ENCODE measurements at places on chromosomes 3 and 15. TPM values are rescaled to one million over a fixed set of nuclear protein-coding genes. Genes with fewer than 3 reads are reported as not detected.

- DNase-seq: no peak
Measured at GRCh38 chr3:8201886-8202285, 299.7 kb upstream of the LMCD1 start.

DNA sequence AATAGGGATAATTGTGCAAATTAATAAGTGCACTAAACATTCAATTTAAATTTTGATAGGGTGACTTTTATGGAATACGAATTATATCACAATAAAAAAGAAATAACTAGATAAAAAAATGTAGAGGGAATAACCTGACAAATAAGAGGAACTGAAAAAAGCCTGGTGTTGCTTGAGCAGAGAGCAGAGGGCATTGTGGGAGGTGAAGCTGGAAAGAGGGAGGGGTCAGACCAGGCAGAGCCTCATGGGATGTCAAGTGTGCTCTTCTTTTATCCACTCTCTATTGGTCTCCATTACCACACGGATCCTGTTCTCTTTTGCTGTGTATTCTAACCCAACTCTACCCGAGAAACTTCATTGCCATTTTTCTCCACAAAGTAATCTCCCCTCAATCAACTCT, 264.0 kb upstream of the CRBN start:
- DNase-seq: no peak

- no peak for DNase-seq
Measured at GRCh38 chr3:52347716-52348635, 31.9 kb downstream of the DNAH1 start.

GDPGP1 gene
- 0.86 TPM for total RNA-seq

DNA sequence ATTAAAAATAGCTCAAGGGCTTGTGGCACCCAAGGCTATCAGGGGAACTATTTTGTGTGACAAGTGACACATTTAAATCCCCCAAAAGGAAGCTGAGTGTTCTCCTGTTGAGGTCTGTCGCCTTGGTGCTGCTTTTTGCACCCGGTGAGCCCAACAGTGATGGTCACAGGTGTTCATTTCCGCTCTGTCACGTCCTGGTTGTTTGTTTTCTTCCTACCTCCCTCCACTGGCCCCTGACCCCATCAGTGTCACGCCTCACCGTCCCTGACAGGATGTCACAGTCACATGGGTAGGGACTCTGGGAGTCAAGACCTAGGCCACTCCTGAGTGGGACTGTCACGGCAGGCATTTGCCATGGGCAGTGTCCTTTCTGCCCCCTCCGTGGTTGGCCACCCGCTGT, 11.2 kb downstream of the SLCO3A1 start:
- DNase-seq: no peak

- peak; percentile 35 for DNase-seq
Measured at GRCh38 chr15:44194323-44195150, 534 bp downstream of the FRMD5 start.

DNA sequence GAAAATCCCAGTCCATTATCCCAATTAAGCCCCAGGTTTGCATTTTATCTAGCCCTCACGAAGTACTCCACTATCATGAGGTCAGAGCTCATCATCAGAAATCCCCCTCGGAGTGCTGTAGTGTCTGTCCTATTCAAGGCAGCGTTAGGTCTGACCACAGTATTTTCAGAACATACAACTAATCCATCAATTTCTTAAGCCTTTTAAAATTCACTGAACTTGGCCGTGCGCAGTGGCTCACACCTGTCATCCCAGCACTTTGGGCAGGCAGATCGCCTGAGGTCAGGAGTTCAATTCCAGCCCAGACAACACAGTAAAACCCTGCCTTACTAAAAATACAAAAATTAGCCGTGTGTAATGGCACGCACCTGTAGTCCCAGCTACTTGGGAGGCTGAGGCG, 11.9 kb downstream of the VGLL4 start:
- no peak for DNase-seq

NUSAP1 gene
- total RNA-seq: 169 TPM

MTFMT gene
- total RNA-seq: 17.8 TPM

HRH1 gene
- 5.5 TPM for total RNA-seq

- DNase-seq: no peak
Measured at GRCh38 chr3:58685641-58686040, 19.1 kb upstream of the FAM3D start.

C3orf70 gene
- not detected for total RNA-seq

NLGN1 gene
- total RNA-seq: 10.0 TPM

SPTBN5 gene
- 2.4 TPM for total RNA-seq

RNU5B-1 gene
- total RNA-seq: not detected

DNA sequence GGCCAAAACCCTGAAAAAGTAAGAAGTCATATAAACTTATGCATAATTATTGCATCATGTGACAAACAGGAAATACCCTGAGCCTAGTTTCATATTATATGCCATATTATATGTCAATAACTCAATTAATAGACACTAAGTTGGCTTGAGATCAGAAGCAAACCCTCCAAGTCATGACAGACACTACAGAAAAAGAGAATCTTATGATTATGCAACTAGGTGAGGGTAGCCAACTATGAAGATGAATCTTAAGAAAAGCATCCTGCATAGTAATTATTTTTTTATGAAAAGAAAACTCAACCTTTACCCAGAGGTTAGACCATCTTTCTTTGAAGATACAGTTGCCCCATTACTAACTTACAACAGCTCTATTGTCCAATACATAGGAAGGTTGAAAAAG, 192.4 kb upstream of the VEPH1 start:
- no peak for DNase-seq

MEGF11 gene
- 0.10 TPM for total RNA-seq

DNA sequence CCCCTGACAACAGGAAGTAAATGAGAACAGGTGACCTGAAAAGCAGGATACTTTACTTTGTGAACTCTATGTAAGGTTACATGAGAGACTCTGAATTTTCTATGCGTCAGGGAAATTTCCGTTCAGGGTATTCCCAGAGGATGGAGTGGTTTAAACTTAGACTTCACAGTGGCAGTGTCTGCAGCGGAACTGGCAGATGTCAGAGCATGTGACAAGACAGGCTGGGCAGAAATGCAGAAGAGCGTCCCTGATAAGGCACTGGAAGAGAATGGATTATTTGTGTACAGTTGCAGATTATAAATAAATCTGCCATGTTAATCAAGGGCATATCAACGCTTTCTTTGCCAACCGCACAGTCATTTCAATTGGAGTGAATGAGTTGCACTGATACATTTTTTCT, 598.4 kb upstream of the ZNF717 start:
- no peak for DNase-seq

GRCh38 chr15:90035095-90035839, 34.1 kb downstream of the ZNF710 start:
- no peak for DNase-seq

DNA sequence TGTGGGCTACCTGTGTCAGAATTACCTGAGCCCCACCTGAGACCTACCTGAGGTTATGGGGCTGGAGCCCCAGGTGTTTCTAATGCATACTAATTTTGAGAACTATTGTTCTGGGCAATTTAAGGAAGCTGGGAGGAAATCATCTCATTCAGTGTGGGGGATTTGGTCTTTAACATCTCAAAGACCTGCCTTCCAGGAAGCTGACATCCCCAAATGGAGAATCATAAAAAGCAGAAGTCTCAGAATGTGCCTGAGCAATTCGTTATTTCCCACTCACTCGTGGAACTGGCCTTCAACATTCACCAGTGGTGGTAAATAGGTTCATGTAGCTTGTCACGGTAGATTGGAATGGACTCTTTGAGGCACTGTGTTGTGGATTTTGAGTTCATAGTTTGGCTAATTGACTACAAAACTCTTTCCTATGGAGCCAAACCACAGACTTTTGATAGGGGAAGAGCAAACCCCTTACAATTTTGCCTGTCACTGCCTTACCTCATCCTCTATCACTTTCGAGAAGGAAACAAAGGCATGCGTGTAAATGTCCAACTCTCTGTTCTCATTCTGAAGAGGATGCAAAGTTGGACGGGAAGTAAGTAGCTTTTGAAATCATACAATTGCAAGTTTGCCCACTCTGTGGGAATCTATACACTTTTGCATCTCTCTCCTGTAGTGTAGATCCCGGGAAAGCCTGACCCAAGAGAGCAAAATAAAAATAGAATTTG, 521.0 kb upstream of the MDFIC2 start:
- DNase-seq: no peak

RYR3 gene
- total RNA-seq: not detected

GRCh38 chr3:128293930-128294329, 140.6 kb downstream of the EEFSEC start:
- DNase-seq: no peak

STAC gene
- total RNA-seq: 5.6 TPM

GABRR3 gene
- not detected for total RNA-seq

GRCh38 chr3:141373232-141373631, 4.9 kb downstream of the ZBTB38 start:
- no peak for DNase-seq

SPSB4 gene
- total RNA-seq: 0.23 TPM

DNA sequence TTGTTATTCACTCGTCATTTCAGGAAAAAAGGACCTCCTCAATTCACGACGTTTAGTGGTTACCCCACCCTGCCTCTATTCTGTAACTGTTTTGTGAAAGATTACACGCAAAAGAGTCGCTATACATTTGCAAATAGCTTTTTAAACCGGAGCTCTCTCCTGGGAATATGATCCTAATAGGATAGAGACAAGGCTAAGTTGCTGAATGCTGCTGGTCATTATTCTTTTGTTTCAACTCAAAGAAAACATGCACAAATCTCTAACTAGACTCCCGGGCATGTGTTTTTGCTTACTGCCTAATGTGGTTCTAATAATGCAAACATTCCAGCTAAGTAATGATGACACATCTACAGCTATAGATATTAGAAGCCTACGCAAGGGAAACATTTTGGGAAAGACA, 214.6 kb upstream of the MDFIC2 start:
- no peak for DNase-seq

KCNMB2 gene
- not detected for total RNA-seq

DNA sequence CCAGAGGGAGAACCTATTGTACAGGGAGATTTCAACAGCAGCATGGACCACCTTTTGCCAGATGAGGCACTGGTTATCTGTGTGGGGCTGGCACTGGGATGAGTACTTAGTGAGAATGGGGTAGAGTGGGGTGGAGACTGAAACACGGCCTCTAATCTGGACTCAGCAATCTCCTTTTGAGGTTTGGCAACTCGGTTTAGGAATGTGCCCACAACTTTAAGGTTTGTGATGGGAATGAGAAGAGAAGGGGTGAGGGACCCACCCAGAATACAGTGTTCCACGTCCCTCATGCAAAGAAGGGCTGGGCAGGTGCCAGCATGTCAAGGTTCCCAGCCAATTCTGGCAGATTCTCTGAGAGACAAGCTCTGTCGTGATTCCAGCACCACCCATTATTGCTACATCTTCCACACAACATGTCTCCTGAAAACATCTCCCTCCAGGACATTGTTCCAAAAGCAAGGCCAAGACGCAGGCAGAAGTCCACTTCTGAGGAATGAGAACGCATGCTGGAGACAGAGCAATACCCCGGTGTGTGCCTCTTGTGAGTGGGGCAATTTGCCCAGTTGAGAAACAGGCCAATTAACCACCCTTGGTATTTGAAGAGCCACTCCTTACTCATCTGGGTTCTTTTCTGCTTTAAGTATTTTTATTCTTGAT, 37.5 kb upstream of the CCR4 start:
- peak; percentile 73 for DNase-seq

ZNF660 gene
- total RNA-seq: not detected

ALPK3 gene
- total RNA-seq: 1.1 TPM

DNA sequence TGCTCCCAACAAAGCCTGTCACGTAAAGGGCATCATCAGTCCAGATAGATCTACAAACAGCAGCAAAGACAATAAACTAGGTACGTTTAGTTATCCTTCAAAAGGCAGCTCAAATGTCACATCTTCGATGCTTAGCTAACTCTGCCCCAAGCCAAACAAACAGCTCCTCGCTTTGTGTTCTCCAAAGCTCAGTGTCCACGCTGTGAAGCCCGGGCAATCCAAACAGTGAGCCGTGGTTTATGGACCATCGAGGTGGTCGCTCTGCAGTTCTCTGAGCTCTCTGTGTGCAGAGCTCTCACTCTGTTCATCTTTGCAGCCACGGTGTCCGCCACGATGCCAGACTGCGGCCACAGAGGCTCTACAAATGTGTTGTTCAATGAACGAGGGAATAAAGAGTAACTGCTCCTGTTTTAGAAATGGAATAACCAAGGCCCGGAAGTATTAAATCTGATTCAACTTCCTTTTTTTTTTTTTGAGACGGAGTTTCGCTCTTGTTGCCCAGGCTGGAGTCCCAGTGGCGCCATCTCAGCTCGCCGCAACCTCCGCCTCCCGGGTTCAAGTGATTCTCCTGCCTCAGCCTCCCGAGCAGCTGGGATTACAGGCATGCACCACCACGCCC, 117.2 kb upstream of the FAM174B start:
- no peak for DNase-seq

DNA sequence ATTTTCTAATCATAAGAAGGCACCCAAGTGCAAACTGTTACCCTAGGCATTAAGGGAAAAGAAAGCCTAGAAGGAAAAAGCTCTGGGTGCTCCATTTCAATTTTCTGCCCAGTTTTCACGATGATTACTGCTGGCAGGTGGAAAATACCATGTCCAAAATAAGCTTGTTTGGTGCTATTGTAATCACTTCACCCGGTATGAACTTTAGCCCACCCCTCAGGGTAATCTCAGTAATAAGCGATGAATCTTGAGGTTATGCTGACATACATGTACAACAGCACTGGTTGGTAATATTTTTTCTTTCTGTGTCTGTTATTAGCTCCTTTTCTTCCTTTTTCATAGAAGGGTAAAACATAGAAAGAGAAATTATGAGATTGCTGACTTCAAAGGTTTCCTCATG, 88.6 kb upstream of the MEX3B start:
- no peak for DNase-seq

DNA sequence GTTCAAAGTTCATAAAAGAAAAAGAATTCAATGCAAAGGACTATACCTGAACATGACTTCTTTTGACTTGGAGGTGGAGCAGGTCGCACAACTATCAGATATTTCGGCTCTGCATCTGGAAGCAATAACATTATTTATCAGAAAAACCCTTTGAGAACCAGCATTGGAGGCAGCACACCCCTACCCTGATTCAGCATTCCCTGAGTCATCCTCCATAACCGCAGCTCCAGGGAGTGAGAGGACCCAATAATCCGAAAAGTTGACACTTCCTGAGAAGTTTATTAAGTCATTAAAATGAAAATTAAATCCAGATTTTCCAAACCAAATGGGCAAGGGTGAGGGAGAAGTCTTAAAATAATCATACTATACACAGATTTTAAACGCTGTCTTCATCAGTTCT, 90.6 kb downstream of the ABI3BP start:
- DNase-seq: peak; percentile 67

CKMT1A gene
- not detected for total RNA-seq

- no peak for DNase-seq
Measured at GRCh38 chr15:45128971-45129639, 574 bp downstream of the DUOXA1 start.

GRCh38 chr15:92077353-92078085, 224.0 kb downstream of the SLCO3A1 start:
- DNase-seq: peak; percentile 62

IQCH gene
- 2.2 TPM for total RNA-seq

DNA sequence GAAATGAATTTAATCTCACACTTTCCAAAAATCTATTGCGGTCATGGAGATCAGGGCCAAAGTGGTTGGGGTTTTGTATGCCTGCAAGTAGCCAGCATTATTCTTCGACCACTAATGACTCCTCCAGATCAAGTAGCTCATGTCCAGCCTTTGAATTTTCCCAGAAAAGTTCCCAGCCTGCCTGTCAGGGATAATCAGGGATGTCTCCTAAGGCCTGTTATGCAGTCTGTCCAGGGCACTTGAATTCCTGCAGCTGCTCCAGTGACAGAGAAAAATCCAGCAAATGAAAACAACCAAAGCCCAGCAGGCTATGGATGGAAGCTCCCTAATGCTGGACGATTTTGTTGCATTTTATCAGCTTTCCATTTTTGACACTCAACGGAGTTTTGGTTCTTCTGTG, 215.4 kb downstream of the ADAMTSL3 start:
- DNase-seq: no peak

All from MG63 (cell line).